ENCODE measurements at places on chromosomes 13 and 19.

DNA sequence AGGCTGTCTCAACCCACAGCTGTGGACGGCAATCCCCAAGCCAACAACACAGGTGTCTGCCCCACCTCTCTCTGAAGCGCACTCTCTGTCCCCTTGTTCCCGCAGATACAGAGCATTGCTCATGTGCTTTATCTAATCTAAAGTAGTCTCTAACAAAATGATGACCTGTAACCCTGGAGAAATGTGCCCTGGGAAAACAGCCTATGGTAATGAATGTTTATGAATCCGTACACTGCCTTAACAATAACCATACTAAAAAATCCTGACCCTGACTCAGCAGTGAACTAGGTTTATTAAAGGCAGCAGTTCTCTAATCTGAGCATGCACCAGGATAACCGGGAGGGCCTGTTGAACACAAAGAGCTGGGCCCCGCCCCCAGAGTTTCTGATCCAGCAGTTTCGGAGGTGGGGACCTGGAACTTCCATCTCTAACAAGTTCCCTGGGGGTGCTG lies 50.7 kb upstream of the SLC15A1 start:
- no peak for DNase-seq

GRCh38 chr19:40872209-40872608 lies 9.8 kb downstream of the CYP2A7 start:
- no peak for DNase-seq

DNA sequence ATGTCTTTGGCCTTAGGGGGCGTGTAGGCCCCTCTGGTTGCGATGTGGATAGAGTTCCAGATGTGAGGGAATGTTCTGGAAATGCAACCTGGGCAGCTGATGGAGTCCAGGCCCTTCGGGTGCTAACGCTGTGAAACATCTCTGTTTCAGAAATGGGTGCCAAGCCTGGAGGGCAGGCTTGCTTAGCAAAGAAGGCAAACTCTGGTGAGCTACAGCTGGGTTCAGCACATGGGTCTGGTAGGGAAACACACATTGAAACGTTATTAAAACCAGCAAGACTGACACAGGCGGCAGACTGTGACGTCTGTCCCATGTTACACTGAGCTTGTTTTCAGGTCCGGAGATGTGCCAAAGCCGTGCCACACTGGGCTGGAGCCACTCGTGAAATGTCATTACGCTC lies 8.6 kb upstream of the CDC16 start:
- DNase-seq: no peak

- no peak for DNase-seq
These were observed 20.2 kb downstream of the MED26 start for GRCh38 chr19:16607819-16608218.

DNA sequence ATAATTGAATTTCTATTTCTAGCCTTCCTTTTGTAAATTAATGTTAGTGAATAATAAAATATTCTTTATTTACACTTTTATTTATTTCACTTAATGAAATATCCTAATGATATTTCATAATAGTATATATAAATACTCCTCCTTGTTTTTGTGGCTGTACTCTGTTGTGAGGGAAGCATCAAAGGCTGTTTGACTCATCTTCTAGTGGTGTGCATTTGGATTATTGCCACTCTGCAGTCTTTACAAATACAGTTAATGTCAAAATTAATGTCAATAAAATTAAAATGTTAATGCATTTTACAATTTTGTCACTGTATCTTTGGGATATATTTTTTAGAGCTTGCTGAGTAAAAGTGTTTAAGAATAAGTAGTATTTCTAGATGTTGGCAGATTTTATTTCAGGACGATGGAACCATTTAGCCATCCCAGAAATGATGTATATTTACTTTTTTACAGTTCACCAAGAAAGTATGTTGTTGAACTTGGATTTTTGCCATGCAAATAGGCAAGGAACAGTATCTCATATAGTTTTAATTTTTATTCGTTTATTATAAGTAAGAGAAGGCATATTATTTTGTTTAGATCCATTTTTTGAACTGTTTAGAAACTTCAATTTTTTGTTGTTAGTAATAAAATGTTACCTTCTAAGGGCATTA lies 281.2 kb upstream of the SLITRK6 start:
- no peak for DNase-seq

DNA sequence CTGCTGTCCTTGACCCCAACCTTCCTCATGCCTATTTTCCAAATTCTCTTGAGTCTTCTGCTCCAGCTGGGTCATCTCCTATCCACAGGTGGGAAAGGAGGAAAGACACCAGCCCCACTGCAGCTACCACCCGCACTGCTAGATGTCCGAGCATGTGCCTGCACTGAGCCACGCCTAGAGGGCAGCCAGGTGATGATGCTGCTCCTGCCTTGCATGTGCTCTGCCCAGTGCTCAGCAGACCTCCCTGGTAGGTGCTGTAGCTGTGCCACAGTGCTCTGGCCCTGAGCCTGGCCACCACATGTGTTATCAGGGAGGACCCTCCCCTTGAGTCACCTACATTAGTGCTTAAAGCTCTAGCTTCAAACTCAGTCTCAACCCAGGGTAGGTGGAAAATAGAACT lies 6.9 kb upstream of the CYSLTR2 start:
- DNase-seq: no peak

DNA sequence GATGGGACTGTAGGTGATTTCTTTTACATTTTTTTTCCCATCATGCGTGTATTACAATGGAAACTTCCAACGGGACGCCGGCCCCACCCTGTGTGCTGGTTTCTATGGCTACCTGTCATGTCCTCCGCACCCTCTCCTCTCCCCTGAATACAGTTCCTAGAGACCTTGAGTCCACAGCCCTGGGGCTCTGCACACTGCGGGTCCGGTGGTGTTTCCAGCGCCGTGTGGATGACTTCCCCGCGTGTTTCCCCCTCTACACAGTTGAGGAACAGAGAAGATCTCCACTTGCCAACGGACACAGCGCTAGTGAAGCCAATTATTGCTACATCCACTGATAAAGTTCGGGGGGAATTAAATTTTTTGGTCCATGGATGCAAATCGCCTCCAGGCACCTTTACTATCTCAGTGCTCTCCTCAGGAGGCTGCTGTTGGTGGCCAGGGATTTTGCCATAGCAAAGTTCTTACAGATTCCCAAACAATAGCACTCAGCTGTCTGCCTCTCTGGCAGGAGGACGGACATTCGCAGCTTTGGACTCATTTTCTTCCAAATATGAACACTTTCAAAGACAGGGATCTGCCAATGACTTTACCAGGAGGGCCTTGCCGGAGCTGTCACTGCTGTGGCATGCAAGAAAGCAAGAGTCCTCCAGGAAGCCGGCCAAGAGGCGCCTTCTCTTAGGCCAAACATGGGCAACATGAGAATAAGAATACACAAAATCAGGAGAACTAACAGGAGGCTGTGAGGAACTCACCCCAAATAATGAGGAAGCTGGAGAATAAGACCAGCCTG lies 39.3 kb upstream of the GAS6 start:
- DNase-seq: no peak

GRCh38 chr19:55116859-55117662 lies at the start of gene PPP1R12C:
PPP1R12C (minus strand) TSS chr19:55117637; CDS start chr19:55117543, 94 bp downstream.
- DNase-seq: no peak

Data from left renal cortex interstitium (tissue), 4 donors.